Karpas-422 (cell line): ENCODE measurements at places on chromosomes 6 and 20.

DNA sequence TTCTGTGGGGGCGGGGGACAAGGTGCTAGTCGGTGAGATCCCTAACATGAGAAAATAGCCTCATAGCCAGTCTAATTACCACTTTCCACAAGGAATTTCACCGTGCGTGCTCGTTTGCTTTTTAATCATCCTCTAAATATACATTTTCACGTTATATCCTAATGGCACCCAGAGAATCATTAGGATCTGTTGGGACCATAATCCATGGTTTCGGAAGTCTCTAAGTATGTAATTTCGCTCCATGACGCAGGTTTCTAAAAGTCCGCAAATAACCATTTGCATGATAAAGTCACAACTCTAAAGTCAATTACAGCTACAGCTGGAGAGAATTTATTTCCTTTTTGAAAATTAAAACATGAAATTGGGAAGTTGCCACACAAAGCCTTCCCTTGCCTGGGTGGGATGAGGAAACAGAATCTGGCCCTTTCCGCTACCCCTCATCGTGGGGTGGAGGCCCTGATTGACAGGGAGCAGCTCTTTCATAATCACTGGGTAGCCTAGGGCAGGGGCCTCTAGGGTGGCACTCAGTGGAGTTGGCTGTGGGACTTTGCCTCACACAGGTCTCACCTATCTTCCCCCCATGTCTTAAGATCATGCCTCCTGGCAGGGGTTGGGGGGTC, 81.9 kb downstream of the LRFN2 start:
- DNase-seq: no peak

GRCh38 chr6:149342525-149342924, 25.0 kb downstream of the TAB2 start:
- DNase-seq: peak; percentile 76

DNA sequence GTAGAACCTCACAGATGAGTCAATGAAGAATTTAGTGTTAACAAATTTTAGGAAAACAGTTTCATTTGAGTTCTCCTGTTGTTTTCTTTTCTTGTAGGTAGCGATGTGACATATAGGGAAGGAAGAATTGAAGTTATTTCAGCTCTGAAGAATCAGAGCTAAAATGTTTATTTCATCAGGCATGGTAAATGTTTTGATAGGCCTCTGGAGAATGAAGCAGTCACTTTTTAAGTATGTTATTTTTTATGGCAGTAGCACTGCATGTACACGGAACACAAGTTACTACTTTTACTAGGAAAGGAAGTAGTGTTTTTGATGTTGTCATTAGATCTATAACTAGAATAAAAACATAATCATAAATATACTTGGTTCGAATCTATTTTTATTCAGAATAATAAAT, 1357.3 kb upstream of the CITED2 start:
- DNase-seq: no peak

DNA sequence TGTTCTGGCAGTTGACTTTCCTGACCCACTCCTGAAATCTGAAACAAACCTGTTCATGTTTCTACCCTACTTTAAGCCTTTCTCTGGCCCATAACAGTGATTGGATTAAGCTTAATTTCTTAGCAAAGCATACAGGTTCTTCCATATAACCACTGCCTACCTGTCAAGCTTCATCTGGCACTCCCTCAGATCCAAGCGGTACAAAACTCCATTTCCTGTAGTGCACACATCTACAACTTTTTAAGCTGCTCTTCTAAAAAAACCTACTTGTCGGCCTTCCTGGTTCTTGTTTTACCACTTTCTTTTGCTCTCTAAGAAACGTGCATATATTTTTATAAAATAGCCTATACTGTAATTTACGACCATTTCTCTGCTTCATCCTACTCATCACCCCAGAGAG, 916 bp upstream of the PPP1R11 start:
- DNase-seq: no peak

DNA sequence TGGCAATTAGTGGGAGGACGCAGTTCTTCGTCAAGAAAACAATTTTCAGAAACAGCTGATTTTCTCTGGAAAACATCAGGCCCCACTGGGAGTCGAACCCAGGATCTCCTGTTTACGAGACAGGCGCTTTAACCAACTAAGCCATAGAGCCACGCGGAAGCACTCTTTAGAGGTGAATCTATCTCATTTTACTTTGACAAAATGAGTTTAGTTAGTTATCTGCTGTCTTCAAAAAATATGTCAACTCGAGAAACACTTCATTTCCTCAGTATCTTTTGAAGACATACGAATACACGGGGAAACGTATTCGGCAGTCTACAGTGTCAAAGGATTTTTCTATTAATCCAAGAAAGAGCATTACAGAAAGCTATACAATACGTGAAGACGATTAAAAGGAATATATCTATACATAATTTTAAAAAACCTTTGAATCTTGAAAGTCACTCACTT, 26.7 kb downstream of the GPX6 start:
- DNase-seq: no peak

DNA sequence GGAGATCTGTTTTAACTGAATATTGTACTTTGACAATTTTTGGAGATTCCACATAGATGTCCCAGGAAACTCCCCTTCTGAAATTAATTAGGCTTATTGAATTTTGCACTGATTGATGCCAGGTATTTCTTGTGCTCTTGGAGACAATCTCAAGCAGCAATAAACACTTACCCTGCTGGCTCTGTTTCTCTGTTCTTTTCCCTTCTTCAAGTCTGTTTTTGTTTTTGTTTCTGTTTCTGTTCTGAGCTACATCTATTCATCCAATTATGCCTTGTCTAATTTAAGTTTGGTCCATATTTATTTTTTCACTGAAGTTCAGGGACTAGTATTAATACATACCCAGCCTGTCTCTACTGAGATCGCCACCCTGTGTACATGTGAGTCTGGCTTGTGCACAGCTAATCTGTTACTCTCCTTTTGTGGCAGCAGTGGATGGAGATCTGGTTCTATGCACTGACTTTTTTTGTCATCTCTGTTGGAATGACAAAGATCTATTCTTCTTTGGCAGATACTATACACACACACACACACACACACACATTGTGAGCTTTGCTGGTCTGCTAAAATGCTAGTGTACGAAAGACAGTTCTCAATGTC, 51.9 kb downstream of the IL22RA2 start:
- no peak for DNase-seq

- DNase-seq: peak; percentile 83
These were observed 30.1 kb upstream of the SLC16A10 start for GRCh38 chr6:111057074-111057752.
